ENCODE measurements at places on chromosomes 7 and 10.

DNA sequence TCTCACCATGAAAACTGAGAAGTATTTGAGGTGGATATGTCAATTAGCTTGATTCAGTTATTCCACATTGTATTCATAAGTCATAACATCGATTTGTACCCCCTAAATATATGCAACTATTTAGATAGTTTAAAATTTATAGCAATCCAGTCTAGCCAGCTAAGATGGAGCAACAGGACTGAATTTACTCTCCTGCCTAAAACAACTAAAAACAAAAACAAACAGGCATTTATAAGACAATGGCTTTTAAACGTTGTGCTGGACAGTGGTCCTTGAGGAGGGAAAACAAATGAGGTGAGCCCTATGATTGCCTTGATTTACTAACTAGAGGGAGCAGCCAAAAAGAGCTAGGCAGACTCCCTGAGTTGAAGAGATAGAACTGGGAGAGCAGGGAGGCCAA is 814 bp upstream of the GPAM start:
- no peak for DNase-seq

DNA sequence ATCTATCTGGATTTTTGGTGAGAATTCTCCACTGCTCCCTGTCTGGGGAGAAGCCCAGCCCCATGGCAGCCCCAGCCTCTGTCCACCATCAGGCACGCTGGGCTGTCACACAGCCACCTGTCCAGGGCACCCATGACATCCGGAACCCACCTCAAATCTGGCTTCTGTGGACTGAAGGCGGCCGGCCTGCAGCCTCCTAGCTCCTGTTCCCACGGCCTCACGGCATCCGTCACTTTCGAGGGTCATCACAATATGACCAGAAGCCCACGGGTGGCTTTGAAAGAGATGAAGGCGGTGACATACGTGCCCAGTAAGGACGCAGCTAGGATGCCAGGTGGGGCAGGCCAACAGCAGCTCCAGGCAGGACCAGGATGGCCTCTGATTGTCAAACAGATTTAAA is 140.9 kb downstream of the PTPRN2 start:
- DNase-seq = no peak

GRCh38 chr7:136997735-136998134 is 129.3 kb downstream of the CHRM2 start:
- DNase-seq = no peak

GRCh38 chr10:117462424-117462792 is 80.1 kb upstream of the EMX2 start:
- no peak for DNase-seq

GRCh38 chr7:156589808-156590207 is 50.8 kb upstream of the RNF32 start:
- DNase-seq = no peak

GRCh38 chr7:78149787-78150186 is 351.2 kb downstream of the PHTF2 start:
- DNase-seq = no peak

DNA sequence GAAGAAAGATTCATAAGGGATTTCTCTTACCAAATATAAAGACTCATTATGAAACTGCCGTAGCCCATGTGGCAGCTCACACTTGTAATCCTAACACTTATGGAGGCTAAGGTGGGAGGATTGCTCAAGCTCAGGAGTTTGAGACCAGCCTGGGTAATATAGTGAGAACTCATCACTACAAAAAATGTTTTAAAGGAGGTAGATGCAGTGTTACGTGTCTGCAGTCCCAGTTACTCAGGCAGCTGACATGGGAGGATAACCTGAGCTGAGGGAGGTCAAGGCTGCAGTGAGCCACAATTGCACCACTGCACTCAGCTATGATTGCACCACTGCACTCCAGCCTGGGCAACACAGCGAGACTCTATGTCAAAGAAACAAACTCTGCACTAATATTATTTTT is 18.1 kb upstream of the DNA2 start:
- no peak for DNase-seq

DNA sequence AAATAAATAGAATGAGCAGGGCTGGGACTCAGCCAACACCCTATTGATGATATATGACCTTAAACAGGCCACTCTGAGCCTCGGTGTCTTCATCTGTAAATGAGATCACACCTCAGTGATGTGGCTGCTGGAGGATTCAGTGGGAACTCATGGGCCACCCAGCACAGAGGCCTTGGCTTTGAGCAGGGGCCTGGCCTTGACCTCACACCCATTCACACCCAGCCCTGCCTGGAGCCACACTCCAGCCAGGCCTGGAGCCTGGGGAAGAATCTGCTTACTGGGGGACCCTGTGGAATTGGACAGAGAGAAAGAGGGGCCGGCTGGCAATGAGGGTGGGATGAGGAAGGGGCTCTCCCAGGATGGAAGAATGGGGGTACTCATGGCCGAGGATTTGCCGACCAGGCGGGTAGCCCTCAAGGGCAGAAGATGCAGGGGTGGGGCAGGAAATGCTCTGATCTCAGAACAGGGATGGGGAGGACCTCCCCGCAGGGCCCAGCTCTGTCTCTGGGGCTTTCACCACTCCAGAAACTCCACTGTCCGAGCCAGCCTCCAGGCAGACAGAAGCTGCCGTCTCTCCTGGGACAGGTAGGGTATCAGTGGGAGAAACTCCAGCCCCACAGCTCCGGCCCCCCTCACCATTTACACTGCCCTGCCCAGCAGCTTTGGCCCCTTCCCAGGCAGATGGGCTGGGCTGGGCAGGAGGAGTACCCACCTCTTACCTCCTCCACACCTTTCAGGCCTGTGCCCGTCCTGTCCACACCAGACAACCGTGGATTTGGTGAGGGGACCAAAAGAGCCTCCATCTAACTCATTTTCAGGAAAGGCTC is 81.9 kb downstream of the RGS10 start:
- DNase-seq = no peak

- peak; percentile 38 for DNase-seq
Measured at GRCh38 chr7:28921822-28922221, 36.3 kb downstream of the TRIL start.
